ENCODE measurements at places on chromosomes 6 and 20.
A peak's percentile ranks its signal among the peaks of the same experiment; 100 is the strongest.

DNA sequence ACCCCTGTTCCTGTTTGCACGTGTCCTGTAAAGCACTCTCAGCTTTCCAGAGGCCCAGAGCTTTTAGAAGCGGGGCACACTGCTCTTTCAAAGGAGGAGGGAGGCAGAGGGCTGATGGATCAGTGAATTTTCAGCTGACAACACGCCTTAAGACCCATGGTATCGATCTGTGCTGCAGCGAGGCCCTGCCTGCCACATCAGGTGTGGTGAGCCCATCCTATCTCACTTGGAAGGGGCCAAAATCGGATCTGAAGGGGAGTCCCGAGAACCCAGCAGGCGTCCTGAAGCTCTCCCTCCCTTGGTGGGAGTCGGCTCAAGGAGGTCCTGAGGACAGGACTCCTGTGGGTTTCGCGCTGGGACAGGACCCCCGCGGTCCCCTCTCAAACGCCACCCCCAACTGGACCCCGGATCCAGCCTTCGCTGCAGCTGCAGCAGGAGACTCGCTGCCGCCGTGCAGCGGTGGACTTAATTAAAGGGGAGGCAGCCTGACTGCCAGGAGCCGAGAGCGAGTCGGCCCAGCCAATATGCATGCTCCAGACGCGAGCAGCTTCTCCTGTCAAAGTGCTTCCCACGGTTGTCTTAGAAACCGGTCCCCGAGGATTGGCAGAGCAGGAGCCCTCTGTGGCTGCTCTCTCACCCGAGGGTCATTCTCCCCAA is 580.0 kb upstream of the ZNF337 start:
- no peak for DNase-seq

GRCh38 chr6:168415098-168415992 is 25.6 kb upstream of the SMOC2 start:
- no peak for DNase-seq

GRCh38 chr6:112237595-112237994 is 16.8 kb downstream of the LAMA4 start:
- DNase-seq = no peak

DNA sequence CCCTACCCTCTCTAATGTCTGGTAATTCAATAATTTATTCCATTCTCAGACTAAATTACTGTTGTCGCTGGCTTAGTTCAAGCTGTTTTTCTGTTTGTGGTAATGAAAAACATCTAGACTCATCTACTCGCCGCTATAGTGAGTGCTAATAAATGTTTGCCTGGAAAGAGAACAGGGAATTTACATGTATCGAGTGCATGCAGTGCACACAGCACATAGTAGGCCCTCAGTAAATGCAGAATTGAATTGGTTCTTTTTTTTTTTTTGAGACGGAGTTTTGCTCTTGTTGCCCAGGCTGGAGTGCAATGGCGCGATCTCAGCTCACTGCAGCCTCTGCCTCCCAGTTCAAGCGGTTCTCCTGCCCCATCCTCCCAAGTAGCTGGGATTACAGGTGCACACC is 7.7 kb upstream of the NSFL1C start:
- DNase-seq = no peak

DNA sequence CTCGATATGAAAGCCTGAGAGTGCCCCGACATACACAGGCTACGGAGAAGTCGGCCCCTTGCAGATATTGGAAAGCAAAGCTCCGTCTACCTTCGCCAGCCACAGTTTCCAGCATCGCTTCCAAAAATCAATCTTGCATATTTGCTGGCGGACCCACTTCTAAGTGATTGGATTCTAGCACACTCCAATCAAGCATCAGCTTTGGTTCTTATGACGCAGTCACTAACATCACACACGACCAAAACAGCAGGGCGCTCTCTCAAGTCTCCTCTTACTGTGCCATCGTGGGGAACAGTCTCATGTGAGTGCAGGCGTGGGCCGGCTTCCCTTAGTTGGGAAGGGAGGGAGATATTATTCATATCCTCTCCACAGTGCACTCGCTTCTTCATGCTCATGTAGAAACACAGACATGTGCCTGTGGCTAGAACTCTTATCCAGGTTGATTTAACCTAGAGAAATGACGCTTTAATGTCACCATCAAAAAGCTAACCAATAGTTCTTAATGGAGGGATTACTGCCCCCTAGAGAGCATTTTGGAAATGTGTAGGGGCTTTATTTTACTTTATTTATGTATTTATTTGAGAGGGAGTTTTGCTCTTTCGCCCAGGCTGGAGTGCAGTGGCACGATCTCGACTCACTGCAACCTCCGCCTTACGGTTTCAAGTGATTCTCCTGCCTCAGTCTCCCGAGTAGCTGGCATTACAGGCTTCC is 229.8 kb downstream of the SOD2 start:
- DNase-seq = no peak

DNA sequence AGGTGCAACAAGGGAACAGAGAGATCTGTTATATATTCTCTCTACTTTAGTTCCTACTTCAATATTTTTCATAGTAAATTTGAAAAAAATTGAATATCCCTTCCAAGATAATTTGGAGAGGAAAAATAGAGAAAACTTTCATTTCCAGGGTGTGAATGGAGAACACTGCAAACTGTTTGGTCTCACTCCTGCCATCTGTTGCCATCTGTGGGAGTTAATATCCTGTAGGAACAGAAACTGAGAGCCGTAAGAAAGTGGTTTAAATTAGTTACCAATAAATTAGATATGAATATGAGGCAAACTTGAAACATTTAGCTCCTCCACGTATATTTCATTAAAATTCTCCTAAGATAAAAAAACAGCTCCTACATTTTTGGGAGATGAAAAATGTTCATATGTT is 4.2 kb downstream of the ZNF337 start:
- no peak for DNase-seq

GRCh38 chr6:21914121-21914973 is 320.8 kb downstream of the SOX4 start:
- no peak for DNase-seq

- DNase-seq = no peak
These were observed 257.3 kb upstream of the SGK1 start for GRCh38 chr6:134575221-134575620.

DNA sequence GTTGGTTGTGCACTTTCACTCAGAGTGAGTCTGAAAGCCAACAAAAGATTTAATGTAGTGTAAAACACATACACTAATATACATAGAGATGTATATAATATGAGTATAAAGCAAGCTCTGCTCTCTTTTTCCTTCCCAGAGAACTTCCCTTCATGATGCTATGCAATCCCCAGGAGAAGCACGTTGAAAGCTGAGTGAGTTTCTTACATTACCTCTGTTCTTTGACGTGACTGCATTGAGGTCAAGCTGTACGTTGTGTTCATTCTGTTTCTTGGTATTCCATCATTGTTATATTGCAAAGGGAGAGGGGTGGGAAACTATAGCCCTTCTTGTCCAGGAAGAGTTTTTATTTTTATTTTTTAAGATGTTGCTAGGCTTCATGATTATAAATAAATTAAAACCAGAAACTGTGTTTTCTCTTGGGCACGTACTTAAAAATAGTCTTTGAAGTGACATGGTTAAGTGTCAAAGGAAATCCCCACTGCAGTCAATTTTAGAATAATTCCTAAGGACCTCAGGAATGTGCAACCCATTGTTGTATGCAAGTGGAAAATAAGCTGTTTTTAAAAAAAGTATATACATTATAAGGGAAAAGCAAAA is 651.0 kb downstream of the CD109 start:
- DNase-seq = no peak

DNA sequence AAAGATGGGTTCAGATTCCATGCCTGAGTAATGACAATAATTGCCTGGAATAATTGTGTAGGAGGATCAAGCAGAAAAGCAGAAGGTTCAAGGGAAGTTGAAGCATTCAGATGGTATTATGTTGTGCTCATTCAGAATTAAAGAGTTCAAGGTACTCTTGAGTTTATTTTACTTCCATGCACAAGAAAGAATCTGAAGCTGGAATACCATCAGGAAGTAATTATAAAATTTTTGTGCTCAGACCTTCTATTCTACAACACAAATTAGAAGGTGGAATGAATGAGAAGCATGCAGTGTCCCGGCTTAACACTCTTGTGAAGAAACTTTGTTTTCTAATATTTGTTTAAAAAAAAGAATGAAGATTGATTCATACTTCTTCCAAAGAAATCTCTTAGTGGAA is 139.4 kb upstream of the ENPP5 start:
- DNase-seq = no peak

DNA sequence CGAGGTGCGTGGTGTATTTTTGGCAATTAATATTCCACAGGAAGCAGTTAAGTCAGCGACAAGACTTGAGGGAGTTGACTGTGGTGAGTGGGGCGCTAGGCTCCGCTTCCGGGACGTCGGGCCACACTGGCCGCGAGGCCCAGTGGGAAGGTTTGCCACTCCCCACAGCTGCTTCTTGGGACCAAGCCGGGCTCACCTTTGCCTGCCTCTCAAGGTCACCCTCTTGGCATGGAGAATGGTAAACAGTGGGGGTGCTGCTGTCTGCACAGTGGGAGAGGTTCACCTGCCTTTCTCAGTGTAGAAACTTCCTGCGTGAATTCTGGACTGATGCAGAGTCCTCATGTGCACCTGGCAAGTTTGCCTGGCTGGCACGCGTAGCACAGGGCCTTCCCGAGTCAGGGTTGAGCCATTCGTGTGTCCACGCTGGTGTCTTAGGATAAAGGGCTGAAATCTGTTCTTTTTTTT is 6.4 kb downstream of the OSBPL2 start:
- DNase-seq = no peak

GRCh38 chr20:5557123-5557522 is 193.1 kb upstream of the SHLD1 start:
- peak; percentile 57 for DNase-seq

DNA sequence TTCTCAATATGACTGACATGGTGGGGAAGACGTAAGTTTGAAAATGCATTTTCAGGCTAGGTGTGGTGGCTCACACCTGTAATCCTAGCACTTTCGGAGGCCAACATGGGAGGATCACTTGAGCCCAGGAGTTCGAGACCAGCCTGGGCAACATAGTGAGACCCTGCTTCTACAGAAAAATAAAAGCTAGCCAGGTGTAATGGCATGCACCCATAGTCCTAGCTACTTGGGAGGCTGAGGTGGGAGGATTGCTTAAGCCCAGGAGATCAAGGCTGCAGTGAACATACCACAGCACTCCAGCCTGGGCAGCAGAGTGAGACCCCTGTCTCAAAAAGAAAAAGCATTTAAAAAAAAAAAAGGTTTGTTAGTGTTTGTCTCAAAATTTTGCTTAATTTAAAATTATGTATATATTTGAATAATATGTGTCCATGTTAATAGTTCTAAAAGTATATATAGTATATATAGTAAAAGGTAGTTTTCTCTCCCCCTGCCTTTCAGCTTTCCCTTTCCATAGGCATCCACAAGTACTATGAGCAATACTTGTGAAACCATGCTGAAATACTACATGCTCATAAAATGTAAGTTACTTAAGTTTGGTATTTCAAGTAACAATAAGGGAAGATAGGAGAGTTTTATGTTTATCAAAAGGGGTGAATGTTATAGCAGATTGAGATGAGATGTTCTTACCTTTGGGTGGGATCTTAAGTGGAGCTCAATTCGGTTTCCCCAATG is 15.1 kb downstream of the PTPRA start:
- no peak for DNase-seq
